CD4-positive, CD25-positive, alpha-beta regulatory T cell (primary cell): ENCODE measurements at places on chromosomes 6 and 20. TPM values are rescaled to one million over a fixed set of nuclear protein-coding genes. Genes with fewer than 3 reads are reported as not detected.
A peak's percentile ranks its signal among the peaks of the same experiment; 100 is the strongest.

DNA sequence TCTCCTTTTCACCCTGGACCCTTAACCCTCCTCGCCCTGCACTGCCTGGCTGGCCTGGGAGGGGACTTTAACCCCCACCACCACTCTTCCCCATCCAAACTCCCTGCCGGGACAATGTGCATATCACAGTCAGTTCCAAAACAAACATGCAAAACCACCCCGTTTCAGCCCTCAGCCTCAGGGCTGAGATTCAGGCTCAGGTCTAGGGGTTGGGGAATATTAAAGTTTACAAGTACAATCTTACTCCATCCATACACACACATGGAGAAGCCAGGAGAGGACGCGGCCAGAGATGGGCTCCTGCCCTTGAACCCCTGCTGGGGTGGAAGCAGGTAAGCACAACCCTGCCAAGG is 534 bp downstream of the KIAA1755 start:
- DNase-seq: no peak

GRCh38 chr6:91538622-91539021 is 951.8 kb upstream of the MAP3K7 start:
- DNase-seq: no peak

Gene FABP7
- not detected for polyA plus RNA-seq

GRCh38 chr6:69379518-69379917 is 417.3 kb downstream of the LMBRD1 start:
- DNase-seq: no peak

Gene BPIFB3
- not detected for polyA plus RNA-seq

Gene GLP1R
- polyA plus RNA-seq: not detected

- peak; percentile 4 for DNase-seq
Observed at GRCh38 chr6:163460307-163460782, 45.8 kb downstream of the QKI start.

DNA sequence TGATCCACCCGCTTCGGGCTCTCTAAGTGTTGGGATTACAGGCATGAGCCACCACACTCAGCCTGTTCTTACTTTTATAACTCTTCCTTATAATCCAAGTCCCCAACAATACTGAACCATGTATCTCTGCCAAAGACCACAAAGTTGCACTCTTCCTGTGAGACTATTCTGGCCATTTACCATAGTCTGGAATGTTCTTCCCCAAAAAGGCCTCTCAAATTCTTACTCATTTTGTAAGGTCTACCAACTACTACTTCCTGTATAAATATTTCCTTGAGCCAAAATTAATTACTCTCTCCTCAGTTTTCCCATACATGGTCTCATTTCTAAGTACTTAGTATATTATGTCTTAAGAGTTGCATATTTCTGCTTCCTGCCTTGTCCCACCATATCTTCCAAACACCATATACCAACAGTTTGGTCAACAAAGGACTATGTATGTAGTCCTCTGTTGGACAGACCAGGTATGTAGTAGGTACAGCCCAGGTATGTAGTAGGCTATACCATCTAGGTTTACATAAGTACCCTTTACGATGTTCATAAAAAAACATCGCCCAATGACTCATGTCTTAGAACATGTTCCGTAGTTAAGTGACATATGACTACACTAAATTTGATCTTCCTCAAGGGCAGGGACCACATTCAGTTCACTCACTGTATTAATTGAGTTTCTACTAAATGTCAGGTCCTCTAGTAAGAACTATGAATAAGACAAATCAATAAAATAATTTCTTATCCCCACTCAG is 22.0 kb downstream of the RANBP9 start:
- DNase-seq: no peak

Gene POU3F2
- polyA plus RNA-seq: not detected

DNA sequence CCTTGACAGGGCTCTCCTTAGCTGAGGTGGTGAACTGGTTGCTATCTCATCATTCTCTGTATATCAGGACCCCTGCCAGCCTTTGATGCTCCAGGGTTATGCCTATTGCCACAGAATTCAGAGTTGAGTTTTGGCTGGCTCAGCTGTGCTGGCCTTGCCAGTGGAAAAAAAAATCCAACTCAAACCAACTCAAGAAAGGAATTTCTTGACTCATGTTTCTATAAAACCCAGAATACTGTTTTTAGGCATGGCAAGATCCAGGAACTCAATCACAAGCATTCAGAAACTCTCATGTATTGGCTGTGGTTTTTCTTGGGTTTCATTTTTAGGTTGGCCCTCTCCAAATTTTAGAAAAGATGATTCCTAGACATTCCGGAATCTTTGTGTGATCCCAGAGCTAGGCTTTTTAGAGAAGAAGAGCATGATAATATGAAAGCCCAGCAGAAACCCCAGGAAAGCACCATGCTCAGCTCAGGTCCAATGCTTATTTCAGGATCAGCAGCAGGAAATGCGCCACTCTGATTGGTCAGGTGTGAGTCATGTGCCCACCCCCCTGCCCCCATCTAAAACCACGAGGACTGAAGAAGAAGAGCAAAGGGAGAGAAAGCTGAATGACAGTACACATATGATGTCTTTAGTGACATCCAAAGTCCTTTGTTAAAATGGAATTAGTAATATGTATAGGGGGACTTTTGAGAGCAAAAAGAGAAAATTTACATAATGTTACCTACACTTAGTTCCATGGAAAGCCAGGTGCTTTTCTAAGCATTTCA is 122.9 kb downstream of the RNF144B start:
- no peak for DNase-seq

- peak; percentile 25 for DNase-seq
Observed at GRCh38 chr20:50930139-50930975, 880 bp downstream of the ADNP start.

DNA sequence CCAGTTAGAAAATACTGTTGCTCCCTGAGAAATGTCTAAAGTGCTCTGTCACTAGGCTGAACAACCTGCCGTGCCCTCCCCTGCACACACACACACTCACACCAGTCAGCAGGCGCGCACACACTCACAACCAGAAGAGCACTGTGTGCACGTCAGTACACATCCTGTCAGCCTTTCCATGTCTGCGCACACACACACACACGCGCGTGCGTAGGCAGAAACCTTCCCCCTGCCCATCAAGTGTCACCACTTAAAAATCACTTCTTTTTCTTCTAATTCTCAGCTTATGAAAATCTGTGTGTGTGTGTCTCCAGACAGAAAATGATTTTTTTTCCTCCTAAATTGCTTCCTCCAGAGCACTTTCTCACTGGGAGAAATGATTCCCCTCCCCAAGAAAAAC is 100.3 kb downstream of the EDN3 start:
- peak; percentile 17 for DNase-seq

- no peak for DNase-seq
Observed at GRCh38 chr6:33213989-33214335, 5.7 kb downstream of the RING1 start.

DNA sequence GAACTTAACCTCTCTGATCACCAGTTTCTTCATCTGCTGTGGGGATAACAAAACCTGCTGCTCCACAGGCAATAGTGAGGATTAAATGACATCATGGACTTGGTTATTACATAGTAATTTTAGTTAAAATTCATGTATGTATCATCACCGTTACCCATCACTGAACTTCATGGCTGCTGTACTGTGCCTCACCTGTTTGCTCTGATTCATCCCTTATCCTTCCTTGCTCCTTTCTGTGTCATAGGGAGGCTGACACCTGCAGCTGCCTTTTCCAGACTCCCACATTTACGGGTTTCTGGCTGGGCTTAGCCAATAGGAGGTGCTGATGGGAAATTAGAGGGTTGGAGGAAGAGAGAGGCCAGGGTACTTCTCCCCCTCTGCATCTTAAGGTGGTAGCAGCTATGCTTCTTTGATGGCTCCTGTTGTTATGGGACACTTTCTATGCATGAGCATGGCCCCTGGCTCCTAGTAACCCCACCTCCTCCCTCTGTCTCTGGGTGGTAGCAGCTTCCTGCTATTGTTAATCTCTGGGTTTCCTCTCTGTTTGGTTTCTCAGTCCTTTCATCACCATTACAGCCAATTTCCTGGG is 332.1 kb downstream of the DHX35 start:
- DNase-seq: no peak

GRCh38 chr6:158249340-158249836 is 62.9 kb upstream of the TULP4 start:
- no peak for DNase-seq

Gene SLC17A1
- polyA plus RNA-seq: not detected

Gene FAM110A
- polyA plus RNA-seq: 24.6 TPM

Gene HLA-DPA1
- polyA plus RNA-seq: 97.9 TPM

Gene CPNE5
- 2.5 TPM for polyA plus RNA-seq

- no peak for DNase-seq
Observed at GRCh38 chr6:87623248-87623647, 33.3 kb downstream of the ORC3 start.

DNA sequence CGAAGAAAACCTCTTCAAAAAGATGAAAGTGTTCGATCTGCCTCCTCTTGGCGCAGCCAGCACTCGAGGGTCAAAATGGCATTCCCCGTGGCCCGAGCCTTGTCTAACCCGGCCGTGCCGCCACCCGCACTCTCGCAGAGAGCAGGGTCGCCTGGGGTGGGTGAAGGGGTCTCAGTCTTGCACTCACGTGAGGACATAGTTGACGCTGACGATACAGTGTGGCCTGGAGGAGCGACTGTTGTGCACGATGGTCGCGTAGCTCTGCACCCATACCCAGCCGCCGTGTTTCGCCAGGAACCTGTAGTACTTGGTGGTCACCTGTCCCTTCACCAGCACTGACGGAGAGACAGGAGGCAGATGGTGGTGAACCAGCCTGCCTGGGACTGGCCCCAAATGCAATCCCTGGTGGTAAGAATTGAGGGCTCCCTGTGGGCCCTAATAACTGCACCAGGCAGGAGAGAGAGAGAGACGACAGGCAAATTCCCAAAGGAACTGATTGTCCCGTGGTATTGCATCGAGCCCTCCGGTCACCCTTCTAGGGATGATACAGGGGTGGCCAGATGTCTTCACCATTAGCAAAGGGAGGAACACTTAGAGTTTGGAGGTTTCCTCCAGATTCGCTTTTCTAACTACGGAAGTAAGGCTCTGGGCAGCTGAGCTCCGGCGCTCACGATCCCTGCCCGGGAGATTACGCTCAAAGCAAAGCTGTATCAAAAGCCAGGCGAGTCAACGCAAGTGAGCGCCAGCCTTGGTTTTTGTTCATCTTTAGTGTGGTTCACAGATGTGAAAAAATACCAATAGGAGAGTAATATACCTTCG is 17.4 kb downstream of the SIM1 start:
- DNase-seq: no peak

GRCh38 chr20:10591946-10592521 is 81.8 kb downstream of the JAG1 start:
- no peak for DNase-seq
